ENCODE measurements at places on chromosomes 5 and 9.
A peak's percentile ranks its signal among the peaks of the same experiment; 100 is the strongest.

GRCh38 chr9:68802525-68803015, 97.5 kb downstream of the PIP5K1B start:
- no peak for DNase-seq

GRCh38 chr5:50853151-50853550, 186.7 kb downstream of the PARP8 start:
- DNase-seq: no peak

DNA sequence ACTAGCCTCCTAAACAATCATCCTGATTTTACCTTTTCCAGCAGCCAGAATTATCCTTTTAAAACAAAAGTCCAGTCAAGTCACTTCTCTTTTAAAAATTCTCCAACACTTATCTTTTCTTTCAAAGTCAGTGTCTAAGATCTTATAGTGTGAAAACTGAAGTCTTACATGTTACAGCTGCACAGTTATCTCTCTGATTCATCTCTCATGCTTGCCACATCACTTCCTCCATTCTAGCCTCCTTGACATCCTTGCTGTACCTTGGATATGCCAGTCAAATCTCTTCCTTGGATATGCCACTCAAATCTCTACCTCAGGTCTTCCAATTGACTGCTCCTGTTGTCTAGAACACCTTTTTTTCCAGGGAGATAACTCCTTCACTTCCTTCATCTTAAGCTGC, 361.7 kb upstream of the FTMT start:
- no peak for DNase-seq

GRCh38 chr9:93950619-93951601, 4.2 kb downstream of the BARX1 start:
- no peak for DNase-seq

- no peak for DNase-seq
These were observed 66.2 kb downstream of the MVB12B start for GRCh38 chr9:126392662-126393371.

- DNase-seq: peak; percentile 4
These were observed 17.9 kb upstream of the GPX8 start for GRCh38 chr5:55141945-55142690.

GRCh38 chr5:82334856-82335255, 56.7 kb upstream of the RPS23 start:
- no peak for DNase-seq

GRCh38 chr9:132800038-132800648, 77.9 kb downstream of the AK8 start:
- DNase-seq: peak; percentile 68

- DNase-seq: no peak
These were observed 16.7 kb downstream of the VCAN start for GRCh38 chr5:83488271-83488670.

GRCh38 chr5:8895599-8895998, 650.3 kb downstream of the SEMA5A start:
- DNase-seq: no peak

- DNase-seq: no peak
These were observed 49.7 kb upstream of the FST start for GRCh38 chr5:53430618-53431252.

DNA sequence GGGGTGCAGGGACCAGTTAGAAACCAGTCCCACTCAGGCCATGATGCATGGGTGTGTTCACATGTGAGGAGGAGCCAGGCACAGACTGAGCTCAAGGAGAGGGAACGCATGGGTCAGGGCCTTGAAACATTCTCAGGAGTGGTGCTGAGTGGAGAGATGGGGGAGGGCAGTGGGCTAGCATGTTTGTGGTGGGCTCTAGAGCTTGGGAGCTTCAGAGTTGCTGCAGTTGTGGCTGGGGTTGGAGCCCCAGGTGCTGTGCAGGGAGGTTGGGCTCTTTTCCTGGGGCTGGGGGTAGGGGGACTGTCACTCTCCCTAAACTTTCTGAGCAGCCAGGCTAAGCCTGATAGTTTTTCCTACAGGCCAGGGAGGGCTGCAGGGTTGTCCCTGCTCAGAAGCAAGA, 95.4 kb downstream of the DAB2IP start:
- no peak for DNase-seq

GRCh38 chr9:29150606-29151005, 1577.3 kb upstream of the C9orf72 start:
- DNase-seq: no peak

DNA sequence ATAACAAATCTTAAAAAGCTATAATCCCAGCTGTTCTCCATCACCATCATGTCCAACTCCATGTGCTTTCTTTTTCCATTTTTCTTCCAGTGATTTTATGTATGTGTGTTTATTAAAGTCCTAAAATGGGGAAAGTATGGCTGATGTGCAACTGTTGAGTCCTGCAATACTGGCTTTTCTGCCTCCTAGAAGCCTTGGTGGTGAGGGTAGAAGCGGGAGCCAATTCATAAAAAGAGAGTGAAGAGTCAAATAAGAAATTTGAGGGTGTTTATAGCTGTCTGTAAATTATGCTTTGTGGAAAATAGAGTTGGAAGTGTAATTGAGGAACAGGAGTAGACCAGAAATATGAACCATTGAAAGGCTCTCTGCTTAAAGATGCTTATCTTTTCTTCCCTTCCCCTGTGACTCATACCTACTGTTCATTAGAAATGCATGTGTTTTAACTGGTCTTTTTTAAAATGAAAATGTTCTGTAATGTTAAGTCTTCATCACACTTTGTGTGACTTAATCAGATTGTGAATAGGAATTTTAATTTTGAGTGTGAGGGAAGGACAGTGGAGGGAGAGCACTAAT, 80.1 kb downstream of the ZCCHC7 start:
- DNase-seq: no peak

- DNase-seq: no peak
These were observed 160.2 kb upstream of the CDH6 start for GRCh38 chr5:31033295-31033694.

DNA sequence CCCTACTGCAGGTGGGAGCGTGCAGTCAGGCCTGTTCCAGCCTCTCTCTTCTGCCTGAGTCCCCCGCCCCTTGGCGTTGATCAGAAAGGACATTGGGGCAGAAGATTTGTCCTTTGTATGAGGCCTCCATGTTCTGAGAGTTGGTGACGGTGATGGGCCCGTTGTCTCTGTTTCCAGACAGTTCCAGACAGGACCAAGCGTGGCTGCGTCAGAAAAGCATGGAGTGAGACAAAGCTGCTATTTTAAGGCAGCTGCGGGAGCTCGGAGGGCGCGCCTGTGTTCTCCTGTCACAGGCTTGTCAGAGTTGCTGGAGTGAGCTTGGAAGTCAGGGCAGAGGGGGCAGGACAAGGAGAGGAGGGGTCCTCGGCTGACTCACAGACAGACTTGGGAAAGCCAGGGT, 32.1 kb upstream of the SH3PXD2B start:
- no peak for DNase-seq

DNA sequence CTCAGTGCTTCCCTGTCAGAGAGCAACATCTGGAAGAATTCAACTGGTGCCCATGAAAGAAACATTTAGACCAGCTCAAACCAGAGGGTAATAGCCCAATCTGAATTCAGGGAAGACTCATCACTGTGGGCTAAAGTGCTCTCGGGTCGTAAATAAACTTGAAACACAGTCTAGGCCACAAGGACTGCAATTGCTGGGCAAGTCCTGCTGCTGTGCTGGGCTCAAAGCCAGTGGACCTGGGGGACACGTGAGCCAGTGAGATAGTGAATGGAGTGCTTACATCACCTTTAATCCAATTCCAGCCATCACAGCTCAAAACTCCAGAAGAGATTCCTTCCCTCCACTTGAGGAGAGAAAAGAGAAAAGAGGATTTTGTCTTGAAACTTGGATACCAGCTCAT, 78.1 kb upstream of the DAP start:
- DNase-seq: no peak

DNA sequence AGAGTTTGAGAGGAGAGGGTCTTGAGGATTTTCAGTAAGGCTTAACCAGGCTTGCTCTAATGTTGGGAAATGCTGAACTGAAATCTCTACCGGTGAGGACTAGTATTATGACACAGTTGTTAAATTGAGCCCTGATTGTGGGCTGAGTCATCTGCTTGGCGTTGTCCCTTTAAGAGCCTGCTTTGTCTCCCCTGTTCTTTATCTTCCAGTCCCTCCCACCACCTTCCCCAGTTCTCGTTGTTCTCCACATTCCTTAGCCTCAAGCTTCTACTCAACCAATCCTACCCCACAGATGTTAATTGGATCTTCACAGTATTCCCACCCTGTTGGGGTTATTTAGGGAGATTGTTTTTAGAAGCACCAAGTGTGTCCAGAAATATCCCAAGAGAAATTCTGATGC, 57.6 kb downstream of the ANKRD55 start:
- no peak for DNase-seq

DNA sequence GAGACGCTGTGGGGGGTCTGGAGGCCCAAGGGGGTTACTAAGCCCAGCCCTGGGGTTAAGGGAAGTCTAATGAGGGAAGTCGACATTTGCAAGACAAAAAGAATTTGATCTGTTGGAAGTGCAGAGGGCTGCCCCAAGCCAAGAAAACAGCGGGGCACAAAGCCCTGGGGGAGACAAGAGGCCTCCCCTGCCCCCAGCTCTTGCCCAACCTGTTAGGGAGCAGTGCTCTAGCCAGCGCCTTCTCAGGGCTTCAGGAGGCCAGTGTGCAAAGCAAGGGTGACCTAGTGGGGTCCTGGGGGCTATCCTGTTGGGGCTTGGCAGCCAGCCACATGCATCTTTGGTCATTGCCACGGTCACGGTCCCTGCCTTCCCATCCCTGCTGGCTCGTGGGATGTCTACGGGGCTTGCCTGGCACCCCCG, 25.2 kb downstream of the GFI1B start:
- no peak for DNase-seq

GRCh38 chr9:133967024-133967741, 24.9 kb downstream of the VAV2 start:
- DNase-seq: no peak

GRCh38 chr9:108816037-108816436, 39.7 kb downstream of the ACTL7B start:
- DNase-seq: no peak

DNA sequence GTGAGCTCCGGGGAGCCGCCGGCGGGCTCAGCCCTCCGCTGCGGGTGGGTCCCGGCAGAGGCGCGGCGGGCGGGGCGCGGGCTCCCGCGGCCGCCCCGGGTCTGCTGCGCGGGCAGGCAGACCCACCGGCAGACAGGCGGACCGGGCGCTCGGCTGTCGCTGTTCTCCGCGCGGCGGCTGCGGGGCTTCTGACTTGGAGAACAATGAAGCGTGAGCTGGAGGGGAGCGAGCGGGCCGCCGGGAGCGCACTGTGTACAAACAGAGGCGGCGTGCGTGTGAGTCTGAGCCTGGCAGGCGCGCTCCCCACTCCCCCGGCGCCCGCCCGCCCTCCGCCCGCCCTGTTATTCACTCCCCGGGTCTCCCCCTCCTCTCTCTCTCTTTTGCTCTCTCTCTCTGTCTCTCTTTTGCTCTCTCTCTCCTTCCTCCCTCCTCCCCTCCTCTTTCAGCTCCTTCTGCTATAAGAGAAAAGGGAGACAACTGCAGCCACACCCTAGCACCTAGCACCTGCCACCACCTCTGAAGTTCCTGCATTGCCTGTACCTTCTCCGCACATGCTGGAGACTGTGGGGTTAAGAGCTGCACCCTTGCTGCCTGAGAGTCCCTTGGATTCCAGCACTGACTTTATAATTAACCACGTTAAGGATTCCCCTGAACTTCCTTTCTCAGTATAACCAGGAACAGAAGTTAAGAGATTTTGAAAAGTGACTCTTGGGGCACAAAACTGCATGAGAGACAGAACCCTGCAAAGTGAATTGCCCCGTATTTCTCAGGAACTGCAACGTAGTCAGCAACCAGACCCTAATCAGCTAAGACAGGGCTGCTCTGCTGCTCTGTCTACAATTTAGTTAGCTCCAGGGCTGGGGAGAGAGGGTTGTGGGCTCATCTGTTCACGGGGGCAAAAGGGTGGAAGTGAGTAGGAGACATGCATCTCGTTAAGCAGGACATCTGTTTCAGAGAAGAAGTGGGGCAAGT, at the start of gene EDIL3:
TSS of gene EDIL3 (minus strand) at position 277 of the 972 bp plus-strand sequence. CDS start 506 bp downstream, outside the sequence.
- no peak for DNase-seq

- no peak for DNase-seq
These were observed 220.6 kb upstream of the RASEF start for GRCh38 chr9:83283528-83283927.

- DNase-seq: no peak
These were observed 30.9 kb upstream of the NPR3 start for GRCh38 chr5:32680183-32680582.

GRCh38 chr5:96649251-96649662, 12.9 kb upstream of the CAST start:
- DNase-seq: no peak

GRCh38 chr9:124684169-124684568, 86.9 kb downstream of the NR6A1 start:
- no peak for DNase-seq

- DNase-seq: no peak
These were observed 18.1 kb upstream of the PSAT1 start for GRCh38 chr9:78278801-78279200.

DNA sequence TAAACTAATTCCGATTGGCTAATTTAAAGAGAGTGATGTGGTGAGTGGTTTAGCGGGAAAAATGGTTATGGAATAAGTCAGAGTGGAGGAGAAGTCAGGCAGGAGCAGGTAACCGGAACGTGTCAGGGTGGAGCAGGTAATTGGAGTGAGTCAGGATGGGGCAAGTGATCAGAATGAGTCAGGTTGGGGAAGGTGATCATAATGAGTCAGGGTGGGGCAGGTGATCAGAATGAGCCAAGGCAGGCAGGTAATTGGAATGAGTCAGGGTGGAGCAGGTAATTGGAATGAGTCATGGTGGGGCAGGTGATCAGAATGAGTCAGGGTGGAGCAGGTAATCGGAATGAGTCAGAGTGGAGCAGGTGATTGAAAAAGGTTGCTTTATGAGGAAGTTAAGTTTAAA, 101.4 kb downstream of the TMEM167A start:
- DNase-seq: no peak

GRCh38 chr5:35811108-35811741, 45.5 kb upstream of the IL7R start:
- peak; percentile 72 for DNase-seq
